Stimulated activated CD4-positive, alpha-beta T cell treated with anti-CD3 and anti-CD28 coated beads, Interleukin-2, amount 100 ng/mL, for 4 hours (primary cell): ENCODE measurements at places on chromosomes 4 and X.

GRCh38 chr4:68736813-68737212, 66.4 kb upstream of the UGT2B15 start:
- no peak for DNase-seq

- DNase-seq, result no peak
Measured at GRCh38 chr4:86909546-86910295, 17.5 kb upstream of the C4orf36 start.

- DNase-seq, result no peak
Measured at GRCh38 chrX:106987488-106987887, 12.5 kb downstream of the MORC4 start.

- DNase-seq, result no peak
Measured at GRCh38 chr4:162803378-162803777, 363.3 kb downstream of the NAF1 start.

DNA sequence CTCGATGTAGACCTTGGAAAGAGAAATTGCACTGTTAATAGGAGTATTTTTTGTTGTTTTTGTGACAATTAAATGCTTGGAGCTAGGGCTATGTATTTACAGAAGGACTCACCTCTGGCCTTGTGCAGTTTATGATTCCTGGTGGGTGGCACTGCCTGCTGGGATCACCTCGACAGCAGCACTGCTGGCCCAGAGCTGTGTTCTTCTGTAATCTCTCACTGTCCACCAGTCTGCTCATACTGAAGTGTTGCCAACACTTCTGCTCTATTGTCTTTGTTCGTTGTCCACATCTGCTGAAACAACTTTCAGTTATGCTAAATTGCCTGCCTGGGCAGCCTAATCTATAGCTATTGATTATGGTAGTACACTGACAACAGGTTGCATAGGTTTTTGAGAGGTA, 194.4 kb upstream of the ANK2 start:
- DNase-seq, result no peak

DNA sequence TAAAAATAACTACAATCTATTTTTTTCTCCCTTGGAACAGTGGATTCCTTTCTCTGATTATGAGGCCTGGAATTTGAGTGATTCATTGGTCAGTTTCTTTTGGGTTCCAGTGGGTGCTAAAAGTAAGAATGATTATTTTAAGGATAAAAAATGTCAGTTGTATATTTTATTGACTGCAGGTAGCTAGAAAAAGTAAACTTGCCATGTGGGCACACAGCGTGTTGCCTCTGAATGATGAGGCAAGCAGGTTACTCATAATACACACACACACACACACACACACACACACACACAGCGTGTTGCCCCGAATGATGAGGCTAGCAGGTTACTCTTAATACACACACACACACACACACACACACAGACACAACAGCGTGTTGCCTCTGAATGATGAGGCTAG, 13.8 kb downstream of the GALNT7 start:
- DNase-seq, result no peak

- no peak for DNase-seq
Measured at GRCh38 chr4:185101354-185101890, 41.6 kb upstream of the SLC25A4 start.

- no peak for DNase-seq
Measured at GRCh38 chr4:145956288-145956890, 17.8 kb upstream of the ZNF827 start.

DNA sequence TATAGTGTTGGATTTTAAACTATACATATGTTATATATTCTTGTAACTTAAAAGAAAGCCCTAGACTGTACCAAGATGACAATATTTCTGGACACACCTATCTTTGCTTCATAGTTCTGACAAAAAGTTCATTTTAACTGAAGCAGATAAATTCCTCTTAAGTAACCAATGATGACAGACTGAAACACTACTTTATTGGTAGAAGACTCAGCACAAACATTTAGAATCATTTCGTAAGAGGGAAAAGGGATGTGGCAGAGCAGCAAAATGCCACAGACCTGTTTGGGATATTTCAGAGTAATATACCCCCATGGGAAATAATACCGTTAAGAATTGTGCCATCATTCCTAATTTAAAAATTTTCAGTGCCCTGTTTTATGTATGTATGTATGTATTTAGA, 56.2 kb downstream of the APOO start:
- no peak for DNase-seq

GRCh38 chrX:50643525-50644137, 170.4 kb downstream of the SHROOM4 start:
- no peak for DNase-seq

GRCh38 chr4:40482985-40483647, 146.5 kb downstream of the RBM47 start:
- no peak for DNase-seq
